Psoas muscle (tissue), 8 donors: ENCODE measurements at places on chromosomes 11 and 22. TPM values are rescaled to one million over a fixed set of nuclear protein-coding genes. Genes with fewer than 3 reads are reported as not detected.

Gene SLC17A6
- not detected for total RNA-seq

Gene OR4D6
- not detected for total RNA-seq

Gene RTCB
- total RNA-seq: 59.5 TPM

Gene KDM4D
- total RNA-seq: 0.82 TPM

Gene TSKU
- 3.6 TPM for total RNA-seq

Gene APOA5
- not detected for total RNA-seq

Gene CHRM1
- not detected for total RNA-seq

Gene RAB39A
- total RNA-seq: 0.24 TPM

Gene C11orf87
- not detected for total RNA-seq

Gene MPZL2
- 8.1 TPM for total RNA-seq

Gene KRTAP5-9
- total RNA-seq: not detected

Gene RPS19BP1
- total RNA-seq: 34.0 TPM

Gene TBX10
- total RNA-seq: not detected

Gene NEFH
- 0.08 TPM for total RNA-seq

Gene PTPRJ
- total RNA-seq: 12.4 TPM

Gene C11orf16
- total RNA-seq: not detected

Gene OPCML
- total RNA-seq: not detected

Gene DEUP1
- total RNA-seq: not detected

Gene HOATZ
- not detected for total RNA-seq
